CD4-positive, alpha-beta T cell treated with Interleukin-15 for 4 hours (primary cell): ENCODE measurements at places on chromosomes 11 and 22.
A peak's percentile ranks its signal among the peaks of the same experiment; 100 is the strongest.

DNA sequence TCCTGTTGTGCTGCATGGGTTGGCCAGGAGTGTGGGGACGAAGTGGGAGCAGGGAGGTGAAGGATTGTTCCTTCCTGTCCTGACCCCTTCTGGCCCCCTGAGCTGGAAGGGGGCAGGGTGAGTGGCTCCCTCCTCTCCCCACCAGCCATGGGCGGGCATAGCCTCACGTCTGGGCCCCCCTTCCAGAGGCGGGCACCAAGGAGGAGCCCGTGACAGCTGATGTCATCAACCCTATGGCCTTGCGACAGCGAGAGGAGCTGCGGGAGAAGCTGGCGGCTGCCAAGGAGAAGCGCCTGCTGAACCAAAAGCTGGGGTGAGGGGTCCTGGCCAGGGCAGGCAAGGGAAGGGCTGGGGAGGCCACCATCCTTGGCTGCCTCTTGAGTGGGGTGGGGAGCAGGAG is 3.4 kb downstream of the SART1 start:
- no peak for DNase-seq

GRCh38 chr11:93444617-93445073 is 98.5 kb downstream of the SMCO4 start:
- no peak for DNase-seq

DNA sequence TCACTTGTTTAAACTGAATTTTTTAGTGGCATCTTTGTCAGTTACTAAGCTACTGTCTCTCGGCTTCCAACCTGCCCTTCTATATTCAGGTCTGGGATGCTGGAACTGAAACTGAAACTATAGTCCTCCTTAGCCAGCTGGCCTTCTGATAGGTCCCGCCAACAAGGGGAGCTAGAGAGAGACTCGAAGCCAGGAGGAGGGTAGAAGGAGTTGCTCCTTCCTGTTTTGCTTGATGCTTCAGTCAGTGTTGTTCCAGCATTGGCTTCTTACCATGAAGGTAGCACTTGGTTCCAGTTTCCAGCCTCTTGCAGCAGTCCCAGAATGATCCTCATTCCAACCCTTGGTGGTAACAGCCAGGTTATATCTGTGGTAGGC is 32.9 kb upstream of the HORMAD2 start:
- DNase-seq: peak; percentile 51

GRCh38 chr22:28232204-28232603 is 313.1 kb upstream of the PITPNB start:
- no peak for DNase-seq

DNA sequence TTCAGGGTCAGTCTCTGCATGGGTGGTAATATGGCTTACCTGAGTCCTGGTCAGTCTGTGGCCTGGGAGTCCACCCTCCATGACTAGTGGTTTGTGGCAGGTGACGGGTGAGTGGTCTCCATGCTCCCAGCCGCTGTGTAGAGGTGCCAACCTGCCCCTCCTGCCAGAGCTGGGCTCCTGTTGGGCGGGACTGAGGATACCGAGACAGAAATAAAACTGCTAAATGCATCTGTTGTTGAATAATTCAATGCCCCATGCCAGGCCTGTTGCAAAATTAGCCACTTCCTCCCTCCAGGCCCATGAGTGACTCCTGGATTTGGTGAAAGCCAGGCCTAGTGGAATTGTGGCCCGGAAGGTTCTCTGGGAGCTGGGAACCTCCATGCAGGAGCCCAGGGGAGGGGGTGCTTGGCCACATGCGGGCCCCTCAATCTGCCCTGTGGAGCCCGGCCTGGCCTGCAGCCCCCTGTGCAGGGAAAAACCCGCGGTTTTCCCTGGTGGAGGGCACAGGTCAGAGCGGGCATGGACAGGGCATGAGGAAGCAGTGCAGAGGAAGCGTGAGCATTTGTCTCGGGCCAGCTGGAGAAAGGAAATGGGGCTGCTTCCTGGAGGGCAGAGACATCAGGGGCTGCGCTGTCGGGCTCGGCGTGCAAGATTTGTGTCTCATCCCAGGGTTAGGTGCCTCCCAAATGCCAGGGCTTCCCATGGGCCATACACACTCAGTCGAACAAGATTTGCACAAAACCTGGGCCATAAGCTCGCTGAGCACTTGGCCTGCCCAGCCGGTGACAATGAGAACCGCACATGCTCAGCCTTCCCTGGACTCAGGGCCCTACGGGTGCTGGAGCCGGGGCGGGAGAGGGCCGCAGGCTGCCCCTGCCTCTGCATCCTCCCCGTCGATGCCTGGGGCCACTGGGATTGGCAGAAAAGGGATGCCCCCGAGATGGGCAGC is 66.9 kb downstream of the KCNQ1 start:
- no peak for DNase-seq
